ENCODE measurements at places on chromosomes 7 and 10.

GRCh38 chr10:76035206-76036110 lies 604.0 kb downstream of the LRMDA start:
- DNase-seq, result no peak

DNA sequence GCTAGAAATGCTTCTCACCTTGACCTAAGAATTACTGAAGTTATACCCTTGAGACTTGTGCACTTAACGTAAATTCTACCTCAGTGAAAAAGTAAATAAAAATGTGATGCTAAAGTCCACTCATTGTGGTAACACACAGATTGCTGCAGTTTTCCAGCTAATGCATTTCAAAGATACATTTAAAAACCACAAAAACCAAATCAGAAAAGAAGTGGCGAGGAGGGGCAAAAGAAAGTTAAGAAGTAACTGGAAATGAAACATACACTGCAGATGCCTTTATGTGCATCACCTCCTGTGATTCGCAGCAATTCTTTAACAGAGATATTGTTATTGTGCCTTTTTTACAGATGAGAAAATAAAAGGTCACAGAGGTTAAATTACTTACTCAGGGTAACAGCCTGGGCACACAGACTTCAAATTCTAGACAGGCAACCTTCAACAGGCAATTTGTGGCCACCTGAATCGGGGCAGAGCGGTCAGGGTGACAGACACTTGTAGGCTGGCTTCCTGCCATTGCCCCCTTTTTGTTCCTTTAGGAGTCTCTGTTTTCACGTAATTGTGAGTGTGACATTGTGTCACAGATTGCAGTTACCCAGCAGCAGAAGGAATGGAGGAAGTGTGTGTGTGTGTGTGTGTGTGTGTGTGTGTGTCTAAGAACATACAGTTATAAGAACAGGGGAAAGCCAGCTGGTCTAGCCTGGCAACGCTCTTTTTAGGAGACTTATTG lies 1.9 kb downstream of the WIPF3 start:
- DNase-seq, result no peak

DNA sequence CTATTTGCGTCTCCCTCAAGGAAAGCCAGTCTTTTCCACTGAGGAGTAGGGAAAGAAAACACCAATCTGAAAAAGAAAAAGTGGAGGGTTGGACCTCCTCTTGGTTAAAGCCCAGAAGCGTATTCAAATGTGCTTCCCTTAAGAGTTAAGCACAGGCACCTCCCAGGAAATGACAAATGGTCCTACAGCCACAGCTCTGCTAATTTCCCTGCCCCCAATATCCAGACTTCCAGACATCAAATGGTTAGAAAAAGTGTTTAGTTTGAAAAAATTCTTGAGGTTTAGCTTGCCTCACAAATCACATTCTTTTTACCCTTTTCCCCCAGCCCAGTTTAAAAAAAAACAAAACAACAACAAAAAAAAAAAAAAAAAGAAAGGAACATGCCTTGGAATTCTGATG lies 19.0 kb upstream of the COL1A2 start:
- no peak for DNase-seq

DNA sequence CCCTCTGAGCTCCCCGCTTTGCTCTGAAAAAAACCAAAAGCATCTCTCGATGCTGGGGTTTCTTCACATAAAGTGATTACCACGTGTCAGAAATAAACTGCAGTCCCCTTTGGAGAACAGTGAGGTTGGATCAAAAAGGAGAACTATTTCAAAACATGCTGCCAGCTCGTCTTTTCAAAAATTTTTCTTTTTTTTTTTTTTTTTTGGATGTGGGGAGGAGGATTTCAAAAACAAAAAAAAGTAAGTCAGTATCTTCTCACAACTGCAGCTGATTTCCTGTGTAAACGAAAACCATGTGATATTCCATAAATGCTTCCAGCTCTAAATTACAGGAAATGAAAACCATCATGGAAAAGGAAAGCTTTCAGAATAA lies 155.0 kb upstream of the LYZL2 start:
- DNase-seq, result no peak
